A549 treated with RU486 at 1 μM for 4 hours (cell line): ENCODE measurements at places on chromosomes 16 and 17. TPM values are rescaled to one million over a fixed set of nuclear protein-coding genes. Genes with fewer than 3 reads are reported as not detected.

The ASB16 gene
- 0.08 to 0.12 TPM in 2 of 5 replicates, not detected in the others for total RNA-seq

The ZNF18 gene
- 4.2 to 5.2 TPM (median 4.5 TPM) in 5 replicates for total RNA-seq

The TUBG2 gene
- total RNA-seq = 16.9 to 25.5 TPM (median 22.6 TPM) in 5 replicates

The TBX6 gene
- 0.14 to 0.50 TPM (median 0.38 TPM) in 5 replicates for total RNA-seq

The WNT9B gene
- not detected in 5 replicates for total RNA-seq

The VMO1 gene
- 0.35 to 1.5 TPM (median 1.1 TPM) in 5 replicates for total RNA-seq

The MSLN gene
- total RNA-seq = 1.7 to 3.1 TPM (median 2.4 TPM) in 5 replicates

The SYNRG gene
- 11.7 to 14.4 TPM (median 12.6 TPM) in 5 replicates for total RNA-seq

The TXNL4B gene
- 18.5 to 27.6 TPM (median 20.6 TPM) in 5 replicates for total RNA-seq

The CTRB1 gene
- total RNA-seq = not detected in 5 replicates

The CRHR1 gene
- 0.15 to 0.21 TPM in 2 of 5 replicates, not detected in the others for total RNA-seq

The SOX15 gene
- total RNA-seq = 0.16 to 0.30 TPM (median 0.19 TPM) in 5 replicates

The NPIPB12 gene
- 21.7 to 44.3 TPM (median 32.3 TPM) in 5 replicates for total RNA-seq

The GNG13 gene
- not detected in 5 replicates for total RNA-seq

The SLC9A5 gene
- 0.89 to 1.6 TPM (median 1.4 TPM) in 5 replicates for total RNA-seq

The LUC7L3 gene
- total RNA-seq = 66.5 to 129 TPM (median 101 TPM) in 5 replicates

The TMEM100 gene
- total RNA-seq = not detected in 5 replicates

The CRYBA1 gene
- total RNA-seq = not detected in 5 replicates

The LGALS9C gene
- total RNA-seq = not detected in 5 replicates

The FBXW10B gene
- total RNA-seq = 2.2 to 4.3 TPM (median 3.1 TPM) in 5 replicates

The ZNF624 gene
- 2.0 to 3.2 TPM (median 2.1 TPM) in 5 replicates for total RNA-seq

The CES5A gene
- not detected in 5 replicates for total RNA-seq

The INTS2 gene
- 8.3 to 13.6 TPM (median 13.2 TPM) in 5 replicates for total RNA-seq

The CDH1 gene
- 3.7 to 4.7 TPM (median 4.4 TPM) in 5 replicates for total RNA-seq

The IRF8 gene
- total RNA-seq = 0.35 to 1.0 TPM (median 0.58 TPM) in 5 replicates

The CLN3 gene
- total RNA-seq = 21.5 to 36.4 TPM (median 28.3 TPM) in 5 replicates

The EFNB3 gene
- 0.85 to 1.9 TPM (median 1.7 TPM) in 5 replicates for total RNA-seq

The PRAC1 gene
- not detected in 5 replicates for total RNA-seq

The HS3ST3B1 gene
- 0.18 to 0.49 TPM (median 0.37 TPM) in 5 replicates for total RNA-seq

The CACNG5 gene
- 0.10 TPM in 1 of 5 replicates, not detected in the others for total RNA-seq

The SRCAP gene
- 9.9 to 28.4 TPM (median 21.7 TPM) in 5 replicates for total RNA-seq

The QRICH2 gene
- 0.56 to 1.9 TPM (median 0.67 TPM) in 5 replicates for total RNA-seq

The SHISA9 gene
- 0.01 TPM in 1 of 5 replicates, not detected in the others for total RNA-seq

The P2RX1 gene
- total RNA-seq = 0.07 TPM in 1 of 5 replicates, not detected in the others

The CCDC47 gene
- 98.7 to 147 TPM (median 101 TPM) in 5 replicates for total RNA-seq

The SMIM5 gene
- total RNA-seq = 0.32 to 2.4 TPM (median 0.59 TPM) in 5 replicates

The PER1 gene
- total RNA-seq = 5.5 to 9.6 TPM (median 6.7 TPM) in 5 replicates

The CDH13 gene
- not detected in 5 replicates for total RNA-seq

The CDT1 gene
- 20.7 to 35.5 TPM (median 32.4 TPM) in 5 replicates for total RNA-seq

The TEX19 gene
- total RNA-seq = 0.17 to 0.61 TPM (median 0.43 TPM) in 5 replicates

The IGSF6 gene
- not detected in 5 replicates for total RNA-seq

The TP53TG3F gene
- 0.07 to 0.16 TPM in 2 of 5 replicates, not detected in the others for total RNA-seq

The UNC45B gene
- total RNA-seq = not detected in 5 replicates

The ORMDL3 gene
- total RNA-seq = 33.9 to 47.8 TPM (median 44.0 TPM) in 5 replicates

The MKS1 gene
- total RNA-seq = 8.5 to 11.2 TPM (median 10.6 TPM) in 5 replicates

The GINS2 gene
- 28.9 to 37.3 TPM (median 32.3 TPM) in 5 replicates for total RNA-seq
